Cerebellum (tissue), 4 donors: ENCODE measurements at places on chromosomes 5 and 9. TPM values are rescaled to one million over a fixed set of nuclear protein-coding genes. Genes with fewer than 3 reads are reported as not detected.
A peak's percentile ranks its signal among the peaks of the same experiment; 100 is the strongest.

- DNase-seq: no peak
These were observed 821.2 kb downstream of the PTPRD start for GRCh38 chr9:9791611-9792010.

The SH3TC2 gene
- total RNA-seq: 2.6 TPM

DNA sequence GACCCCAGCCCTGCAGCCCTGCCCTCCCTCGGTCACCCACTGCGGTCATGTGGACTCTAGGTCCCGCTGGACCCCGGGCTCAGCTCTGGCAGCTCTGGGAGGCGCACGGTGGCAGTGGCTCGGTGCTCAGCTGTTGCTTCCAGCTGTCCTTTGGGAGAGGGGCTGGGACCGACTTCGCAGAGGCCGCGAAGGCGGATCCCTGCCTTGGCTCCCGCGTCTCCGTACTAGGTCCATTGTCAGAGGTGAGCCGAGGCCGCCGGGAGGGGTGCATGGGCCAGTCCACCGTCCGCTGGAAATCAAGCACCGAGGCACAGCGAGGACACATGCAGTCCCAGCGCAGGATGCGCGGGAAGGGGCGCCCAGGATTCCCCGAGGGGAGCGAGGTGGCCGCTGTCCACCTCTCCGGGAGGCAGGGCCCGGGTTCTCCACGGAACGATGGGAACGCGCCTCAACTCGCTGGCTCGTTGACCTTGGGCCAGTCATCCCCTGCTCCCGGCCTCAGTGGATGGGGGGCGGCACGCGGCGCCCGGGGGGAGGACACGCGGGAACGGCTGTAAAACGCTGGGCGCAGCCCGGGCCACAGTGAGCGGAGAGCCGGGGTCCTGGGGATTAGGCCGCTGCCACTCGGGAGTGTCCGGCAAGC lies 732 bp downstream of the GBGT1 start:
- DNase-seq: no peak

The ZFP37 gene
- total RNA-seq: 17.3 TPM

- no peak for DNase-seq
These were observed 5.2 kb upstream of the FCN2 start for GRCh38 chr9:134875371-134875770.

The PCDHB4 gene
- total RNA-seq: 6.0 TPM

DNA sequence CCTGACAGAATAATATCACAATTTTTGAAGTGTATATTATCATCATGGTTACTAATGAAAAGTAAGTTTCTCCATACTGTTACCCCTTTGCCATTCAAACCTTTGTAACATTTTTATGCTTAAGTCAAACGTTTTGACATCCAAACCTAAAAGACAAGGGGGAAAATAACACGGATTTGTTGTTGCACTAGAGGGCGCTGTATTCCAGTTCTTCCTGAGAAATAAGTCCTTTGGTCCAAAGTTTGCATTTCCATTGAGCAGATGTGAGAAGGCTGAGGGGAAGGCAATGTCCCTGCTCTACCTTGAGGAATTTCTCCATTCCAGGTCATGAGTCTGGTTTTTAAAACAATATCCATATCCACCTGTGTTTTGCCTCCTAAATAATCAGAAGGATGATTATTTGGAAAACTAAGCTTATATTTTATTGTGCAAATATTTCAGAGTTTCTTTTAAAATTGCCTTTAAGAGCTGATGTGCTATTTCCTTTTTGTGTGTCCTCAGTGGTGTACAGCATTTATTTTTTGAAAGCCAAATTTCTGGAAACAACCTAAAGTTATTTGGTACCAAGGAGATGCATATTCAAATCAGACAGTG lies 9.7 kb downstream of the LECT2 start:
- DNase-seq: peak; percentile 26

The ACOT12 gene
- 2.4 TPM for total RNA-seq

DNA sequence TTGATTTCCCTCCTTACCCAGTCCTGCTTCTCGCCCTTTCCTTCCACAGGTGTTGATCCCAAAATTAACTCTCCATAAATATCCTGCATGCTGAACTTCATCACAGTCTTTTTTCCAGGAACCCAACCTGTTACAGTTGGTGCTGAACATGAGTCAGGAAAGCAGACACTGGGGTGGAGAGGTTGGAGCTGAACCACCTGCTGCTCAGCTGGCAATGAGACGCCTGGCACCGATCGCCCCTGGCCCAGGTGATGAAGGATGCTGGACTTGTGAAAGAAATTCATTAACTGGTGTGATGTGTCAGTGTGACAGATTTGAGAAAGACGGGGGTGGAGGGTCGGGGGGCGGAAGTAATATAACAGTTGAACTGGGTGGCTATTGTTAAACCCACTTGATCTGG lies 30.6 kb downstream of the CPLX2 start:
- peak; percentile 72 for DNase-seq

GRCh38 chr9:90774071-90774470 lies 27.5 kb upstream of the SYK start:
- no peak for DNase-seq

- no peak for DNase-seq
These were observed 305.4 kb upstream of the MSX2 start for GRCh38 chr5:174418809-174419539.

DNA sequence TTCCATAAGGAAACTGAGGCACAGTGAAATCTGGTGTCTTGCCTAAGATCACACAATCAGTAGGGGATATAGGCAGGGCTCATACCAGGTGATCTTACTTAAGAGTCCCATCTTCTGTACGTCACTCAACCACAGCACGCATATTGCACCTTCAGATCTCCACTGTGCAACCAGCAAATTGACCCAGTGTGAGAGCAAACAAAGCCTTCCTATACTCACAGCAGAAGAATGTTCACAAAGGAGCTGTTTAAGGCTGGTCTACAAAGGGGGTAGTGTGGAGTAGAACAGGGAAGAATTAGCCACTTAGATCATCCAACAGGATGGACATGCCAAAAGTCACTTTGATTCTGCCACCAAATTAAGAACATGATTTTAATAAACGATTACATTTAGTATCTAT lies 305.9 kb downstream of the SLIT3 start:
- DNase-seq: no peak

DNA sequence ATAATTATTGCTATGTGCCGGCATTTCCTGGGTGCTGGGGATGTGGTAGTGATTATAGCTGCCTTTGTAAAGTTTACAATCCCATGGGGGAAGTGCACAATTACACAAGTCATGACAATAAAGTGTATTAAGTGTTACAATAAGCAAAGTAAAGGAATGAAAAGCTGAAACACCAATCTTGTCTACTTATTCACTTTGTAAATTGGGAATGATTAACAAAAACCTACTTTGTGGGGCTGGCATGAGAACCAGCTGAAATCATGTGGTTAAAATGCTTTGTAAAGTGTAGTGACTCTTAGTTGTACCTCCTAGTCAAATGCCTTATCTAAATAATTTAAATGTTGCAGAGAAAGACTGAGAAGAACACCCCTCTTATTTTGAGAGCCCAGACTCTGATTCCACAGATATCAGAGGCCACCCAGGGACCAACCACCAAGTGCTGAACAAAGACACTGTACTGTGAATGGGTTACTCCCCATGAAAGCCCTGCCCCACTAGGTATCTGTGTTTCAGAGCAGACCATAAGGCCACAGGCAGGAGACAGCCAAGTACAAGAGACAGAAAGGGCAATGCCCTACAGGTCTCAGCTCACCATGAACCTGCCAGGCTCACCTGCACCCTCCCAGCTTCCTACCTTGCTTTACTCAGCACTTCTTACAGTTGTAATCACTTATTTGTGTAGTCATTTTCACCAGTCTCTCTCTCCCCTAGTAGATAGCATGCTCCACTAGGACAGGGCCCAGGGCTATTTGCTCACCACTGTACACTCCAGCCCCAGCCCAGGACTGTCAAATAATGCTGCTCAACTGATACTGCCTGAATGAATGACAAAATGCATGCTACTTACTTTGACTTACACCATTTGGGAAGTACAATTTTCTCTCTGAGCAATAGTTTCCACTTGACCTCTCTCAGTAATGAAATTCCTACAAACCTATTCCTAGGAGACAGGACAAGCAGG lies 101.6 kb upstream of the APC start:
- DNase-seq: no peak

DNA sequence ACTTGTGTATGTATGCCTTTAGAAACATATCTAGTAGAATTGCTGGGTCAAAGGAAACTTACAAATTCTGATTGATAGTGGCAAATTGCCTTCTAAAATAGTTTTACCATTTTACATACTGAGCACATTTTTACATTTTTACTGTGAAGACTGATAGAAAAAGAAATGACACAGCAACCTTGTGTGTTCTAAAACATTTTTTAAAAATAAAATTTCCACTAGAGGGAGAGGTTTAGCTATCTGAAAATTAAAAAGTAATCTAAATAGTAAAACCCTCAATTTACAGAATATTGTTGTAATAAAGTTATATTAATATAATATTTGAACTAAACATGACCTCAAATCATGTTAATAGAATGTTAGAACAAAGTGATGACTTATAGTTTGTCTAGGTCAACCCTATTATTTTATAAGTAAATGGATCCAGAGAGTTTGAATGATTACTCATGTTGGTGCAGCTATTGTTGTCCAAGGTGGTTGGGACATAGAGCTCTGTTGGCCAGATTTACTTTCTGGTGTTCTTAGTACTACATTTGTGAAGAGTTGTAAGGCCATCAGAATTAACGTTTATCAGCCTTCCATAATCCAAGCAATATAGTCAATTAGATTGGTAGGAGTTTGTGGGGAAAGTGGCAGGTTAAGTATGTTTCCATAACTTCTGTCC lies 17.2 kb downstream of the CENPP start:
- no peak for DNase-seq

The GPR21 gene
- total RNA-seq: 13.5 TPM
